ENCODE measurements at places on chromosomes 13 and 19.

DNA sequence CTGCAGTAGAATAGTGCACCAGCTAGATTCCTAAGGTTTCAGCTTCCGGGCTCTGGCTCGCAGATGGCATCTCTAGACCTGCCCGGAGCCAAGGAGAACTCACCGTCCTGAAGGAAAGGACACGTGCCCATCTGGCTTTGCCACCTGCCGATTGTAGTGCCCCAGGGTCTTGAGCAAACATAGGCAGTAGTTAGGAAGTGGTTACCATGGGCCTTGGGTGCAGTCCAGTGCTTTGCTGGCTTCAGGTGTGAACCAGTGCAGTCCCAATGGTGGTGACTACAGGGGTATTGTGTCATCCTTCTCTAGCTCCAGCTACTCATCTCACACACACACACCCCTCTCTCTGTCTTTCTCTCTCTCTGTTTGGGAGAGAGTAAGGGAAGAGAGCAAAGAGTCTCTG, 61.4 kb upstream of the TEX29 start:
- DNase-seq, result no peak

DNA sequence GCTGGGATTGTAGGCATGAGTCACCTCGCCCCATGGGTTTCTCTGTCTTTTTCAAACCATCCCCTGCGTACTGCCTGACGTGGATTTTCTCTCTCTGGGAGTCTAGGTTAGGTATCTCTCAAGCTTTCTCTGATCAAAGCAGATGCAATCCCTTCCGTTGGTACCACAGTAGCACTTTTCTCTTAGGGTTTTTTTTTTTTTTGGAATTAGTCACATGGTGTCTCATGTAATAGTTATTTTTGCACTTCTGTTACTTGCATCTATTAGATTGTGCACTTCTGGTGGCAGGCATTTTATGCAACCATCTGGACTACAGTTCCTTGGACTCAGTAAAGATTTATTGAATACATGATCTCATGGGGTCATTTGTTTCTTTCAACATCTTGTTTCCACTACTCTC, 72.1 kb downstream of the GPC6 start:
- no peak for DNase-seq

DNA sequence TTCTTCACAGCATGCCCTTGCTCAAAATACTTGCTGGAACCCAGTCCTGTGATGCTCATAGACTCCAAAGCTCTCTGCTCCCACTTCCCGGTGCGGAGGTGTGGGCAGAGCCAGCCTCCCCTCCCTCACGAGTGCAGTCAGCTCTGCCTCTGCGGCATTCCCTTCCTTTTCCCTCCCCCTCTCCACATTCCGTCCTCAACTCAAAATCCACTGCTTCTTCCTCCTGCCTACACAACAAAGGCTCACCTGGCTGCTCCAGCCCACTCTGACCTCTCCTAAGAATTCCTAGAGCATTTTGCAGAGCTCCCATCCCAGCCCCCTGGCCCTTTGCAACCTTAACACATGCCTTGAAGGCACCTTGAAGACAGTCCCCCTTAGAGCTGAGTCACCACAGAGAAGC, 527.9 kb downstream of the MYO16 start:
- no peak for DNase-seq

GRCh38 chr13:76792731-76793347, 93.4 kb downstream of the KCTD12 start:
- no peak for DNase-seq

- no peak for DNase-seq
Measured at GRCh38 chr19:16428372-16429036, 43.3 kb downstream of the EPS15L1 start.

GRCh38 chr19:28075229-28075628, 1137.7 kb downstream of the UQCRFS1 start:
- no peak for DNase-seq
